ENCODE measurements at places on chromosomes 4 and X.

DNA sequence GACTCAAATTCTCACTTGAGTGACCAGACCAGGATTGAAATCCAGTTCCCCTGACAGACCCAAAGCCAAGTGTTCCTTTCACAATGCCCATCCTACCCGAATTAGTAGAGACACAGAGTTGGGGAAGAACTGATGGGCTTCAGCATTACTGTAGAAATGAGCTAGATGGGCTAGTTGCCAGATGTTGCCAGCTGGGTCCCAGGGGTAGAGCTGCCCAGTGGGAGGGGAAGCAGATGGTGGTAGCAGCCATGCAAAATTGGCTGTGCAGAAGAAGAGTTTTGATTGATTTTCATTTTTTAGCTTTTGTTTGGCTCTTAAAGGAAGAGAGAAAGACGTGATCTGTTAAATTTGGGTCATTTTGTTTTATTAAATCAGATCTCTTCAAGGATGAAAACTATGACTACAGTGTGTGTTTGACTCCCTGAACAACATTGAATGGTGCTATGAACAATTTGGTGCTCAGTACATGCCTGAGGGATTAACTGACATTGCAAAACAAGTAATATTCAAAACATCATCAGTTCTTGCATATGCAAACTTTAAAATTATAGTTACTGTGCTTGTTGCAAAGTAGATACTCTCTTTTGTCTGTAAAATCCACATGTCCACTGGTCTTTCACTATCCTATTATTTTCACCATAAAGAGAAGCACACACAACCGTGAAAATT, 86.0 kb downstream of the PARM1 start:
- DNase-seq: no peak

DNA sequence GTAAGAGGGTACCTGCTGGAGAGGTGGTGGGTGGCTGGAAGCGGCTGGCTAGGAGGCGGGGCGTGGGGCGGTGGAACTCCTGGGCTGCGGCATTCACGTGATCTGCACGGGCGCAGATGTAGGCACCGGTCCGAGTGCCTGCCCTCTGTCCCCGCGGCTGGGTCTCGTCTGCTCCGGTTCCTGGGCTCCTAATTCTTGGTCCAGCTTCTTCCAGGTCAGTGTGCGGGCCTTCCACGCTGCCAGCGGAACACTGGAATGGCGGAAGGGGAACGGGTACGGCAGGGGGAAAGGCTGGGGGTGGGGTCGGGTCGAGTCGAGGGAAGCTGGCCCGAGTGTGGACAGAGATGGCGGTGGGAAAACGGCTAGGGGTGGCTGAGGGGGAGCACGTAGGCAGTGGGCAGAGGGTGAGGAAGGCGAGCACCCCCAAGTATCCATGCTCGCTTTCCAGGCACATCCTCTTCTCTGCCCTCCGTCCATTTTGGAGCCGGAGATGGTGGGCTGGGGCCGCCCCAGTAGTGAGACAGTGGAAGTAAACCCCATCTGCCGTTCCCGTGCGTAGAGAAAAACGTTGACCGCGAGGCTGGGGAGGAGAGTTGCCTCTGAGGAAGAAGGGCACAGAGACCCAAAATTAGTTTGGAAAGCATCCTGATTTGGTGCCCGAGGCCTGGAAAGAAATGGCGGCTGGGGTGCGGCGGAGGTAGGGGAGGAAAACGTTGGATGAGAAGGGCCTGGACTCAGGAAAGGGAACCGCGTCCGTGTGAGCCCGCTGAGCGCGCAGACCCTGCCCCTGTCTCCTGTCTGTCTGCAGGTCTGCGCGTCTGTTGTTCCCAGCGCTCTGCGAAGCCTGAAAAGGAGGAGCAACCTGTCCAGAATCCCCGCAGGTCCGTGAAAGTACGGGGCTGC, at the start of gene TCEAL4:
Gene TCEAL4 (plus strand): TSS at position 105 of the 903 bp plus-strand sequence. CDS start 1,161 bp downstream, outside the sequence.
- DNase-seq: peak; percentile 53

GRCh38 chr4:94354474-94354896, 11.8 kb upstream of the HPGDS start:
- peak; percentile 55 for DNase-seq

DNA sequence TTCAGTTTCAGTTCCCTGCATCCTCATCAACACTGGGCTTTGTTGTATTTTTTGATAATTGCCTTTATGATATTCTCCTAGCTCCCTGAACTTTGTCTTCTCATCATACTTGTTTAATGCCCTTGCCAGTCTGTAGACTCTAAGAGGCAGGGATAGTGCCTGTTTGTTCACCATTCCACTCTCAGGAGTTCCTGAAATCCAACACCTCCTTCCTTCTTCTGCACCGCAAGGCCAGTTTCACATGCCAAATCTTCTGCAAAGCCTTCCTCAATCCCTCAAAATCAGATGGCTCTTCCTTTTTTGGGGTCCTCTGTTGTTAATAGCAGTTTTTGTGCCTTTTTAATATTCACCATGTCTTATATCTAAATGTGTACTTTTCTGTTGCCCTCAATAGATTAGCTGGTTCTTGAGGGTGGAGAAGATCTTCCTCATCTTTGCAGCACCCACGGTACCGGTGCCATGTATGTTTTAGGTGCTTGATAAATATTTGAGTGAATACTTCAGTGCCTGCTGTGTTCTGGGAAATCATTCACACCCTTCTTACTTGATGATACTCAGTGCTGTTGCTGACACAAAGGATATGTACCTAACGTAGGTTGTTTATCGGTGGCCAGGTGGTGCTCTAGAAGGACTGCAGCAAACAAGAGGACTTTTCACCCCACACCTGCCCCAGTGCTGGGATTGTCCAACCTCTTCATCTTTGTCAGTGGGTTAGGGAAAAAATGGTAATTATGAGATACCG, 85.3 kb upstream of the LIMCH1 start:
- peak; percentile 68 for DNase-seq

- no peak for DNase-seq
These were observed 48.1 kb upstream of the DHRSX start for GRCh38 chrX:2548711-2549423.

GRCh38 chrX:72676465-72676864, 37.6 kb downstream of the PHKA1 start:
- DNase-seq: no peak

GRCh38 chr4:184528051-184528450, 53.7 kb upstream of the IRF2 start:
- peak; percentile 47 for DNase-seq

Measured in suppressor macrophage (primary cell).